Skeletal muscle tissue (tissue), 5 donors: ENCODE measurements at places on chromosomes 5 and 9. TPM values are rescaled to one million over a fixed set of nuclear protein-coding genes. Genes with fewer than 3 reads are reported as not detected.

The TAF11L10 gene
- total RNA-seq = not detected

The VAV2 gene
- 9.9 TPM for total RNA-seq

The ZNF454 gene
- 4.2 TPM for total RNA-seq

The SAPCD2 gene
- total RNA-seq = 1.0 TPM

The OR1Q1 gene
- not detected for total RNA-seq

The TMEM215 gene
- 0.52 TPM for total RNA-seq

The SPATA31E1 gene
- not detected for total RNA-seq

The F2RL1 gene
- 0.52 TPM for total RNA-seq

The F2R gene
- 13.0 TPM for total RNA-seq

The SCGB3A2 gene
- not detected for total RNA-seq

The CARD9 gene
- total RNA-seq = 1.0 TPM

The PPIC gene
- 13.6 TPM for total RNA-seq

The QSOX2 gene
- total RNA-seq = 3.7 TPM

The C5orf58 gene
- total RNA-seq = not detected

The CCL28 gene
- 0.52 TPM for total RNA-seq

The GPR21 gene
- 3.1 TPM for total RNA-seq

The OTP gene
- total RNA-seq = not detected

The SOX30 gene
- total RNA-seq = not detected

The IFNA13 gene
- 0.52 TPM for total RNA-seq

The LRRC19 gene
- total RNA-seq = not detected

The KIF4B gene
- total RNA-seq = under 0.01 TPM

The GALNT12 gene
- total RNA-seq = 1.6 TPM

The RAI14 gene
- total RNA-seq = 11.5 TPM

The IRX1 gene
- total RNA-seq = 2.1 TPM

The GARIN3 gene
- total RNA-seq = not detected

The CDO1 gene
- total RNA-seq = 24.0 TPM

The DND1 gene
- total RNA-seq = not detected

The PCSK5 gene
- total RNA-seq = 16.7 TPM

The N4BP3 gene
- 12.0 TPM for total RNA-seq

The MLANA gene
- not detected for total RNA-seq

The ZNF354C gene
- 11.0 TPM for total RNA-seq

The HARS2 gene
- total RNA-seq = 15.7 TPM

The BSPRY gene
- total RNA-seq = 1.0 TPM

The NEUROG1 gene
- not detected for total RNA-seq

The ADAM19 gene
- 14.1 TPM for total RNA-seq

The EQTN gene
- not detected for total RNA-seq

The KIAA0825 gene
- 5.2 TPM for total RNA-seq

The IRX2 gene
- 0.52 TPM for total RNA-seq

The SARDH gene
- 5.7 TPM for total RNA-seq

The IFNA21 gene
- total RNA-seq = not detected

The C5orf15 gene
- total RNA-seq = 43.3 TPM

The GABRP gene
- under 0.01 TPM for total RNA-seq

The KIF12 gene
- not detected for total RNA-seq

The TPD52L3 gene
- total RNA-seq = not detected

The ENG gene
- 9.4 TPM for total RNA-seq

The TNC gene
- total RNA-seq = 30.8 TPM

The TEX48 gene
- not detected for total RNA-seq

The FNBP1 gene
- 21.9 TPM for total RNA-seq

The PIP5K1B gene
- 2.1 TPM for total RNA-seq

The SLC4A9 gene
- not detected for total RNA-seq

The SPINK4 gene
- not detected for total RNA-seq

The OR13F1 gene
- not detected for total RNA-seq

The ADAMTS16 gene
- total RNA-seq = 5.7 TPM

The TXNDC8 gene
- not detected for total RNA-seq

The EIF4E1B gene
- total RNA-seq = not detected

The MEGF10 gene
- total RNA-seq = 77.8 TPM

The UBAP1 gene
- total RNA-seq = 21.4 TPM

The SPATA9 gene
- total RNA-seq = 1.0 TPM
